ENCODE measurements at places on chromosomes 6 and 20.

DNA sequence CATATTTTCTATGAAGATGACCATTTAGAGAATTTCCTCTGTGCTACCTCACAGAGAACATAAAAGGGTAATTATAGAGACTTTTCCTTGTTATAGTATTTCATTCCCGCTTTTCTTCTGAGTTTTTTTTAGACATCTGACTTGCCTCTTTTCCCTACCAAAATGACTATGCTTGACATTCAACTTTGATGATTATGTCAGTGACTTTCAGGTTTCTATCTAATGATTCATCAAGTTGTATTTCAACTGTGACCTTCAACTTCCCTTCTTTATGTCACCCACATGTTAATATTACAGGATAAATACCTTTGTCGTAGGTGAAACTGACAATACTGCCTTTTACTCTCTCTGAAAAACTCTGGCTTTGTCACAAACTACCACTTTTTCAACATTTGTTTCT lies 95.3 kb downstream of the MLIP start:
- no peak for DNase-seq

DNA sequence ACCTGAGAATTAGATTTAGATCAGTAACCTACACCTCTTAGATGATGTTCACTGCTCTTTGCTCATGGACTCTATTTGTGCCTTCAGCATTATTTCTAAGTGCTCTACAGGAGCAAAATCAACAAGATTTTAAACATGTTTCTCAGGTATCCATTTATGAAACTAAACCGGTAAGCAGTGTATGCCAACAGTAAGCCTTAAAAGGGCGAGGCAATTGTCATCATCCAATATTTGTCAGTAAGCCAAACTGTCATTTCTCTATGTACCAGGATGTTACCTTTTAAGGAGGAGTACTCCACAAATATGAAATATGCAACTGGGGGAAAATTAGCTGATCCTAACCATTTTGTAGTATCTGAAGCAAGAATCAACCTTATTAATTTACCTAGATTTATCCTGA lies 69.6 kb upstream of the ZNF184 start:
- DNase-seq = no peak

DNA sequence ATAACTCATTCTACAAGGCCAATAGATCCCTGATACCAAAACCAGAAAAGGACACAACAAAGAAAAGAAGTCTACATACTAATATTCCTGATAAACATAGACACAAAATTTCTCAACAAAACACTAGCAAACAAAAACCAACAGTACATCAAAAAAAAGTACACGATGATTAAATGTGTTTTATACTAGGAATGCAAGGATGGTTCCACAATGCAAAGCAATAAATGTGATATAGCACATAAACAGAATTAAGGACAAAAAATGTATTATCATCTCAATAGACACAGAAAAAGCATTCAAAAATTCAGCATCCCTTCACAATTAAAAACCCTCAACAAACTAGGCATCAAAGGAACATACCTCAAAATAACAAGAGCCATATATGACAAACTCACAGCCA lies 23.2 kb downstream of the TREM1 start:
- no peak for DNase-seq

DNA sequence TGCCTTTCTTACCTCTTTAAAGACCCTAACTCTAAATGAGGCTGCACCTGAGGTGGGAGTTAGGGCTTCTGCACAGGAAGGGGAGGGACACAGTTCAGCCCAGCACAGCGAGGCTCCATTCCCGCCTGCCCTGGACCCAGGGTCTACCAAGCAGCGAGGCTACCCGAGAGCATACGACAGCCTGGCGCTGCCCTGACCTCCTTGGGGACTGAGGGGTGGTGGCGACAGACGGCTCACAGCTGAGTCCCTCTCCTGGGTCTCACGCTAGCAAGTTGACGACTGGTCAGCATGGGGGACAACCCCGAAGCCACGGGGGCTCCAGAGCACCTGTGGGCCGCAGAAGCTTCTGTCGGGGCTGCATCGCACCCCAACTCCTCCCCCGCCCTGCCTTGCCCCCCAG lies 24.4 kb downstream of the SLC17A9 start:
- no peak for DNase-seq

GRCh38 chr6:127737009-127737486 lies 160.1 kb downstream of the C6orf58 start:
- peak; percentile 28 for DNase-seq
